Tongue (tissue), 3 donors: ENCODE measurements at places on chromosomes 7 and 10.
A peak's percentile ranks its signal among the peaks of the same experiment; 100 is the strongest.

DNA sequence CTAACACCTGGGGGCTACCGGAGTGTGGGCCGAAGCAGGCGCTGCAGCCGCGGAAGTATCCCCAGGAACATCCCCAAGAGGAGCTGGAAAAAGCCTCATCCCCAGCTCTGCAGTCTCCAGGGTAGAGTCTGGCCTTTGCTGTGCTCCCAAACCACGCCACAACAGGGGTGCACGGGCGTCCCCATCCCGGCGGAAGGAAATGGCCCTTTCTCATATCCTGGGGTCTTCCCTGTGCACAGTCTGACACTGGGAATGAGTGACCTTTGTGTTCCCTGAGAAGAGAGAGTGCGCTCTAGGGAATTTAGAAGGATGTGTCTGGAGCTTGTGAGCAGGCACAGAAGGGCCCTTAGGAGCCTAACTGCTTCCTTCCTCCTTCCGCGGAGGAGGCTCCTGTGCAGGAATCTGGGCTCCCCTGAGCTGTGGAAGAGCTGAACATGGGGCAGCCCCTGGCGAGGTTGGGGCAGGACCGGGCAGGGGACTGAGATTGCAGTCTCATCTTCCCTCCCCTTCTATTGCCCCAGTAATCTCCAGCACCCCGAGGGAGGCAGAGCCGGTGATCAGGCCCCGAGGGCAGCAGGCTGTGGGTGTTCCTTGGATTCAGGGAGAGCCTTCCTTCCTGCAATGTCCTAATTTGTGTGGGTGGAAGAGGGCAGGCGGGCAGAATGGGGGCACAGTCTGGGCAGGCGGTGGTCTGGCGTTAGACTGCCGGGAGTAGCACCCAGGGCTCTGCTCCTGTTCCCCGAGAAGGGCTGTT is 1.3 kb downstream of the REPIN1 start:
- DNase-seq = no peak

DNA sequence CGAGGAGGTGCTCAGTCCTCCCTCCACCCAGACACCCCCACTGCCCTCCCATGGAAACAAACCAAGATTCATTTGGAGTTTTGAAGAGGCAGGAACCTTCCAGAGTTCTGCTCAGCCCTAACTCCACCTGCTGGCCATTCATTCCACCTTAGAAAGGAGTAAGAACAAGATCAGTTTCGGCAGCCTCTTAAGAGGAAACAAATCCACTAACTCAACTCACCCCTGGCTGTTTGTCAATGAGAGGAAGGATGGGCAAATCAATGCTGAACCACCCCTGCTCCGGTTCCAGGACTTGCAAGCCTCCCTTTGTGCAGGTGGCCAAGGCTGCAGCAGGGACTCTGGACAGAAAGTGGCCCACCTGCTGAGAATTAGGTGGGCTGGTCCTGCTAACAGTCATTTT is 26.2 kb downstream of the CCDC3 start:
- peak; percentile 29 for DNase-seq

DNA sequence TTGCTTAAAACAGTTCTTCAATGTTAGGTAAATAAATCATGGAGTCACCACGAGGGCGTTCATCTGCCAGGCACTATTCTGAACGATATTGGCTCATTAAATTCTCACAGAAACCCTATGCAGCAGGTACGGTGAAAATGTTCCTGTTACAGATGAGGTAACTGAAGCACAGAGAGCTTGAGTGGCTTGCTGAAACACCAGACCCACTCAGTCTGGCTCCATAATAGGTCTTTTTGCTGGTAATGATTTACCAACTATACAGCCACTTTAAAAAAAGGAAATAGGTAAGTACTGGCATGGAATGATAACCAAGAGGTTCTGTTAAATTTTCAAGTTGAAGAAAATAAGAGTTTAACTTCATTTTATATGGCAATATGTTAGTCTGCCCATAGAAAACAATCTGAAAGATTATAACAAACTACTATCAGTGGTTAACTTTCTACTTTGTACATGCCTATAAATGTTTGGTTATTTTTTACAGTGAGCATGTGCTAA is 1.3 kb upstream of the TM9SF3 start:
- no peak for DNase-seq

DNA sequence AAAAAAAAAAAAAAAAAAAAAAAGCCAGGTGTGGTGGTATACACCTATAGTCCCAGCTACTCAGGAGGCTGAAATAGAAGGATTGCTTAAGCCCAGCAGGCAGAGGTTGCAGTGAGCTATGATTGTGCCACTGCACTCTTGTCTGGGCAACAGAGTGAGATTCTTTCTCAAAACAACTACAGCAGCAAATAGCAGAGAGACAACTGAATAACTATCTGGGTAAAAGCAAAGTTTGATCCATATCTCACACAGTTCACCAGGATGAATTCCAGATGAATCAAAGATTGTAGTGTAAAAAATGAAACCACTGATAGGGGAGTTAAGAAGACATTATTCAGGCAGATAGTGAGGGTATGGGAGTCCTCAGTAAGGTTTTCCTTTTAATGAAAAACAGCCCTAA is 11.4 kb upstream of the NUB1 start:
- no peak for DNase-seq

DNA sequence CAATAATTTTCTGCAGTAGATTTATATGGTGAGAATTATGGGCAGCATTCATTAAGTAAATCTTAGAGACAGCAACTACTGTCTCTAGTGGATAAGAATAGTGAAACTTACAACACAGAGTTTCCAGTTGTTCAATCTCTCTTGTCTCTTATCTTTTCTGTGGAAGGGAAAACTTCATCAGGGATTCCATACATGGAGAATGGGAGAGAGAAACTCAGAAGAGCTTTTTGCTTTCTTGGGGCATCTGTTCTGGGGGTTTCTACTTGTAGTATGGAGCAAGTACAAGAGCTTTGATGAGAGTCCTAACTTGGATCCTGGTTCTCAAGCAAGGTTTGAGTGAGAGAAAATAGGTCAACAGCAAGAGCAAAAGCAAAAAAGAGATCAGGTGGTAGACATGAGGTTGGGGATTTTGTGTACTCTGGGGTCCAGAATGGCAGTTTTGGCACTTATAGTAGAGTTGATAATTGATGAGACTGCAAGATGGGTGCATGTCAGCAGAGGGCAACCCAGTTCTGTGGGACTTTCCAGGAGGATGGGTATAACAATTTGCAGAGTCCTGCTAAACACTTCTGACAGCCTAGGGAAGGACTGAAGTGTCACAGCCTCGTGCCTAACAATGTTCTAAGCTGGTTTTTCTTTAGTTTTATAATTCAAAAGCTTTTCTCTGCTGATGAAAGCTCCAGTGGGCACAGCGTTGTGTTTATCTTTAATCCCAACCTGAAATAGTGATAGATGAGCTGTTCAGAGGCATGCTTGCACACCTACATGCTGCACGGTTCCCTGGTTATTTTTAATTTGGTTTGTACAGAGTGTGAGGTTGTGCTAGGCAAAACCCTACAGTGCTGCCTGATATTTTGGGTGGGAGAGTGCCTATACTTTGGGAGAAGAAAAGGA is 32.0 kb upstream of the STRIP2 start:
- DNase-seq = no peak

GRCh38 chr10:107230887-107231286 is 66.4 kb upstream of the SORCS1 start:
- DNase-seq = no peak

GRCh38 chr10:133279326-133280226 is 2.9 kb upstream of the ADAM8 start:
- no peak for DNase-seq

GRCh38 chr7:150631084-150631826 is 930 bp downstream of the GIMAP6 start:
- DNase-seq = no peak

DNA sequence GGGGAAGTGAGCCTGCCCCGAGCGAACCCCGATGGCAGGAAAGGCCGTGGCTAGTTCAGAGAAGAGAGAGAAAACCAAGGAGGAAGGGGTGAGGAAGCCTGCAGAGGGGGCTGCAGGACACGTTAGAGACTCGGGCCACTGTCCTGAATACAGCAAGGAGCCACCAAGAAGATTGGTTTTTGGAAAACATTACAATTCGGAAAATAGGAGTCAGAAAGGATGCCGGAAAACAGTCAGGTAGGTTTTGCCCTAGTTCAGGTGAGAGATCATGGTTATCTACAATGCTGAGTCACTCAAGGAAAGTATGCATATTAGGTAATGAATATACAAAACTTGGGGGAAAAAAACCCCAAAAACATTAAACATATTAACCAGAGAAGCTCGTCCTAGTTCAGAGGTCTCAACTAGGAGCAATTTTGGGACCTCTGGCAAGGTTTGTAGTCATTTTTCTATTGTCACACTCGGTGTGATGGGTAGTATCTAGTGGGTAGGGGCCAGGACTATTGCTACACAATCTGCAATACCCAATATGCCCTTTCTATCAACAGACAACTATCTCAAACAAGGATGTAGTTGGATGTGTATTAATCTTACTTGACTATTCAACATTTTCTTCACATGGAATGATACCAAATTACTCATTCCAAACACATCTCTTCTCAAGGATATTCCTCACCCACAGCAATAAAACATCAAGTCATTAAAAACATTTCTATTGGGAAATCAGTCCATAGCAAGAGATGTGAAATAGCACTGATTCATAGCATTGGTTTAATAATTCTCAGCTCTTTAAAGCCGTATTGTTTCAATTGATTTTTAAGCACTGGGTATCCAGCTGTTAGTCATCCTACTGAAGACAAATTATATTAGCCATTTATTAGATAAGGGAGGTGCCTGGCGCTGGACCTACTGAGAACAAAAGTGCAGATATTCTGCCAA is 74.4 kb upstream of the RSU1 start:
- DNase-seq = peak; percentile 66

- peak; percentile 17 for DNase-seq
Observed at GRCh38 chr10:8323428-8324054, 269.1 kb downstream of the GATA3 start.

GRCh38 chr10:56028298-56029132 is 332.5 kb downstream of the ZWINT start:
- DNase-seq = no peak

GRCh38 chr10:133357285-133358161 is at the start of gene FUOM:
TSS of gene FUOM (minus strand) at chr10:133358019. CDS start at chr10:133358007, 12 bp downstream.
- peak; percentile 71 for DNase-seq

DNA sequence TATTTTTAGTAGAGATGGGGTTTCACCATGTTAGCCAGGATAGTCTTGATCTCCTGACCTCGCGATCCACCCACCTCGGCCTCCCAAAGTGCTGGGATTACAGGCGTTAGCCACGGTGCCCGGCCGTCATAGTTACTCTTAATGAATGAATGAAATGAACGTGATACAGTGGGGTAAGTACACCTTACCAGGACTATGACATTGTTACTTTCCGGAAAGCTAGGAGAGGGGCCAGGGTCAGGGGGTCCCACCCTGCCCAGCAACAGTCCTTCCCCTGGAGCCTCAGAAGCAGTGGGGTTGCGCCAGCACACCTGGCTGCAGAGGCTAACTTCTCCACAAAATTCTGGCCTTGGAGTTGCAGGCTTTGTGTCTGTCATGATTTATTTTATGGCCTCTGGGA is 21.4 kb downstream of the VSTM4 start:
- no peak for DNase-seq

DNA sequence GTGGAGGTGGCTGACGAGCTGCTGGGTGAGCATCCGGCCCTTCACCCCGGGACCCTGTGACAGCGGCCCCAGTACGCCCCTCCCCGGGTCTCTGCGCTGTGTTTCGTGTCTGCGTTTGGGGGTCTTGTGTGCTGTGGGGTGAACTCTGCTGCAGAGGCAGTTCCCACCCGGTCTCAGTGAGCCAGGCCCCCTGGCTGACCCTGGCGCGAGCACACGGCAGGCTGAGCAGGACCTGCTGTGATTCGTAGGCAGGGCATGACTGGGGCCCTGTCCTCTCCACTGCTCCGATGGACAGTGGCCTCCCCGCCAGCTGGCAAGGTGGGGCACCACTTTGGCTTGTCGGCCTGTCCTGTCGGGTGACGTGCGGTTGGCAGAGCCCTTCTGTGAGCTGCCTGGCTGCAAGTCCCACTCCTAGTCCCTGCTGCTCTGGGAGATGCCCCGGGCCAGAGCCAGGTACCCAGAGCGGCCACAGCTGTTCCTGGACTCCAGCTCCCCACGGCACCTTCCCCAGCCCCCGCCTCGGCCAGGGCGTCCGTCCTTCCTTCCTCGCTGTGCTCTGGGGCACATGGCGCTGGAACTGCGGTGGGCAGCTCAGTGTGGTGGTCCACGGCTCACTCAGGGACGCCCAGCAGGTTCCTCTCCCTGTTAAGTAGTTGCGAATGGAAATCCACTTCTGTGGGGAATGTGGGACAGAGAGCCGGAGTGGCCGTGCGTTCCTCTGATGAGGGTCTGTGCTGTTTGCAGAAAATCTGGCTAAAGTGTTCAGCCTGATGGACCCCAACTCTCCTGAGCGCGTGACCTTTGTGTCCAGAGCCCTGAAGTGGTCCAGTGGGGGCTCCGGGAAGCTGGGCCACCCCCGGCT is 10.5 kb downstream of the GET4 start:
- no peak for DNase-seq

GRCh38 chr7:7746458-7746857 is 28.1 kb upstream of the RPA3 start:
- no peak for DNase-seq

- no peak for DNase-seq
Observed at GRCh38 chr7:130958846-130959245, 224.8 kb upstream of the KLF14 start.

GRCh38 chr7:101235522-101235921 is 2.1 kb downstream of the CLDN15 start:
- no peak for DNase-seq

- no peak for DNase-seq
Observed at GRCh38 chr7:156173346-156173745, 361.1 kb upstream of the SHH start.

GRCh38 chr7:135012229-135012628 is 25.9 kb downstream of the AGBL3 start:
- no peak for DNase-seq

DNA sequence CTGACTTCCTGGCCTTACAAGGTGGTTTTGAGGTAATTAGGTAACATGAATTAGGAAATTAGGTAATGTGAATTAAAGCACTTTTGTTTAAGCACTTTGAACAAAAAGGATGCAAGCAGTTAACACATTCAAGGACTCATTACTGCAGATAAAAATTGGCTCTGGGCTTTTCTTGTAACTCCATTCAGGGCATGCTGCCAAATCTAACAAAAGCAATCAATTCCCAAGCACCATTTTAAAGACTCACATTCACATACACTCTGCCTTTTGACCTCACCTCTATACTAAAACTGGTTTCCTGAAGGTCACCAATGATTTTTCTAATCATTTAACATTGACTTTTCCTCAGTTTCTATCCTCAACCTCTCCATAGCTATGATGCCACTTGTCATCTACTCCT is 251.2 kb upstream of the RHOBTB1 start:
- DNase-seq = no peak

GRCh38 chr7:129845972-129846327 is 106.8 kb downstream of the UBE2H start:
- DNase-seq = no peak
